Progenitor cell of endocrine pancreas (in vitro differentiated cells): ENCODE measurements at places on chromosomes 16 and 17. TPM values are rescaled to one million over a fixed set of nuclear protein-coding genes. Genes with fewer than 3 reads are reported as not detected.
A peak's percentile ranks its signal among the peaks of the same experiment; 100 is the strongest.

DNA sequence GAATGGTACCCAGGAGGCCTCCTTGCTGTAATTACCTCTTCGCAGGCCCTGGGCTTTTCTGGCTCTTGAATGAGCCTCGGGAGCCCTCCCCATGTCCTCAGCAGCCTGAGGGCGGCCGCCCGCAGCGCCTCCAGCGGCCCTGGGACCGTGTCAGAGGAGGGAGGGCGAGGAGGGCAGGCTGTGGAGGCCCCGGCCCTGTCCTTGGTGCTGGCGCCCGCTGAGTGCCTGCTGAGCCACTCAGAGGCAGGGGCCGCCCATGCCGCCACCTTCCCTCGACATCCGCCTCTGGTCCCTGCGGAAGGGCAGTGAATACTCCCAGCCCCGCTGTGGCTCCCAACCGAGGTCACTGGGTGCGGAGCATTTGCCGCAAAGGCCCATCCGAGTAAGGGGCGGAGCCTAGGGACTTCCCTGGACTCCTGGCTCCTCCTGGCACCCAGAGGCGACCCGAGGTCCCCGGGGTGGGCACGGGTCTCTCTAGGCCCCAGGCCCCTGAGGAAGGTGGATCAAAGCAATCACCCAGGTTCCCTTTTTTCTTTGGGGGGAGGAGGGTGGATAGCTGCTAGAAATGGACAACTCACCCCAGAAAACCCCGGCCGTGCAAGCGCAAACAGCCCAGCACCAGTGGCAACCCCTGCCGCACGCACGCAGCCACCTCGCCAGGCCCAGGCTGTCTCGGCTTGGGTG, 2.8 kb downstream of the RBFOX3 start:
- H3K27ac ChIP-seq, result no peak overlapping the region
- no peaks in the 10 kb centered on the region for H3K36me3 ChIP-seq
- DNase-seq, result peak; percentile 75
- no peak overlapping the region for H3K4me3 ChIP-seq

GRCh38 chr16:58563775-58564174, 48.5 kb downstream of the SETD6 start:
- H3K27me3 ChIP-seq, result no peaks in the 10 kb centered on the region
- H3K27ac ChIP-seq, result no peak overlapping the region
- no peak overlapping the region for H3K4me3 ChIP-seq
- no peaks in the 10 kb centered on the region for H3K4me1 ChIP-seq
- peaks cover 29% of the 10 kb centered on the region for H3K36me3 ChIP-seq

CD300LG gene
- total RNA-seq, result not detected in 2 replicates

- H3K4me3 ChIP-seq, result no peak overlapping the region
- peaks cover 4% of the 10 kb centered on the region for H3K4me1 ChIP-seq
- H3K27ac ChIP-seq, result no peak overlapping the region
- no peak for DNase-seq
- H3K36me3 ChIP-seq, result no peaks in the 10 kb centered on the region
- H3K27me3 ChIP-seq, result no peaks in the 10 kb centered on the region
Observed at GRCh38 chr16:71242601-71243000, 12.1 kb upstream of the HYDIN start.

GRCh38 chr17:66511135-66511534, 208.7 kb downstream of the PRKCA start:
- peaks cover 1% of the 10 kb centered on the region for H3K4me1 ChIP-seq
- no peak overlapping the region for H3K4me3 ChIP-seq
- no peak for DNase-seq
- H3K36me3 ChIP-seq, result peaks cover 1% of the 10 kb centered on the region

TMC7 gene
- 4.8 and 6.2 TPM in 2 replicates for total RNA-seq

DNA sequence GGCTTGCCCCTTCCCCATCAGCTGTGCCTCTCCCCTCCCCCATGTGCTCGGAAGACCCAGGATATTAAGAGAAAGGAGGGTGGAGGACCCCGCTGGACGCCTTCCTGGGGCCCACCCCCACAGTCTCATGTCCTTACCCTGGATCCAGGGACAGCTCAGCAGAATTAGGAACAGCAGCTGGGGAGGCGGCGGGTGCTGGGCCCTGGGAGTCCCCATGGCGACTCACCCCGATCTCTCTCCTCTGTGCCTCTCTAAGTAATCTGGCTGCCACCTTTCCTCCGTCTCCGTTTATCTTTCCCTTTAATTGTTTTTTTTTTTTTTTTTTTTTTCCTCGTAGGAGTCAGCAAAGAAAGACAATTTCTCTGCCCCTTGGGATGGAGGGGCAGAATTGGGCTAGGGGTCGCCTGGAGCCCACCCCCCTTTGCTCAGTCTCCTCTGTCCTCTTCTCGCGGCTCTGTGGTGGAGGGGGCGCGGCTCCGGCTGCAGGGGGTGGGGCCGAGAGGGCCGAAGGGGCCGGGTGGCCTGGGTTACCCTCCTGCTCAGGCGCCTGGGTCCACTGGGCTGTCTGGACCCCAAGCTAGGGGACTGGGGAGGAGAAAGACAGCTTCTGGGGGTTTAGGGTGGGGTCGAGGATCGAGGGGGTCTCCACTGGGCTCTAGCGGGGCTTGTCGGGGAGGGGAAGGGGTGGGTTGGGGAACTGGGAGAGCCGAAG, 390 bp downstream of the SEZ6L2 start:
- H3K27me3 ChIP-seq, result peaks cover 35% of the 10 kb centered on the region
- peaks cover 13% of the 10 kb centered on the region for H3K4me1 ChIP-seq
- H3K4me3 ChIP-seq, result peak overlapping the region; percentile 67
- no peak overlapping the region for H3K27ac ChIP-seq
- no peak for DNase-seq

TRIM72 gene
- 0.14 TPM in 1 of 2 replicates, not detected in the other for total RNA-seq

GRCh38 chr16:1548233-1548632, 14.8 kb downstream of the TMEM204 start:
- H3K36me3 ChIP-seq, result peaks cover 2% of the 10 kb centered on the region
- no peaks in the 10 kb centered on the region for H3K4me1 ChIP-seq
- H3K27ac ChIP-seq, result no peak overlapping the region
- H3K27me3 ChIP-seq, result no peaks in the 10 kb centered on the region
- DNase-seq, result no peak
- no peak overlapping the region for H3K4me3 ChIP-seq

DNA sequence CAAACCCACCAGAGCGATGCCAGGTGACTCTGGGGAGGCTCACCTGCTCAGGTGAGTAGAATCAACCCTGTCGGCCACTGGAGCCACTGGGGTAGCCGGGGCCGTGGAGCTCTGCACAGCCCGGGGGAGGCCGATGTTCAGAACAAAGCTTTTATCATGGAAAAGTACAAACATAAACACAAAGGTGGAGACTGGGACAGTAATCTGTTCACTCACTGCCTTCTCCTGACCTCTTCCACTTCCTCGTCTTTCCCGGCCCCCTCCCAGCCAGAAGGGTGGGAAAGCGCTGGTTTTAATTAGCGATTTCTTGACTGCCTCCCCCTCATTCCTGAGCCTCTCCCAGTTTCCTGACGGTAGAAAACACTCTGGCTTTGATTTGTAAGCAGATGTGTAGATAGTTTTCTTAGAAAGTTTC, 9.8 kb upstream of the TEX19 start:
- H3K27ac ChIP-seq, result no peak overlapping the region
- H3K4me3 ChIP-seq, result no peak overlapping the region

CCL2 gene
- not detected in 2 replicates for total RNA-seq

E4F1 gene
- total RNA-seq, result 30.9 and 33.7 TPM in 2 replicates

- H3K4me1 ChIP-seq, result peaks cover 1% of the 10 kb centered on the region
- no peak for DNase-seq
- H3K27me3 ChIP-seq, result peaks cover 63% of the 10 kb centered on the region
- H3K4me3 ChIP-seq, result no peak overlapping the region
- H3K36me3 ChIP-seq, result no peaks in the 10 kb centered on the region
Observed at GRCh38 chr16:50458667-50459495, 89.3 kb upstream of the NKD1 start.

HNF1B gene
- total RNA-seq, result 96.9 and 99.1 TPM in 2 replicates

ABCA10 gene
- total RNA-seq, result 0.17 and 0.44 TPM in 2 replicates
